ENCODE measurements at places on chromosomes 7 and 10.

- no peak for DNase-seq
These were observed 153.1 kb upstream of the MEOX2 start for GRCh38 chr7:15839416-15840100.

DNA sequence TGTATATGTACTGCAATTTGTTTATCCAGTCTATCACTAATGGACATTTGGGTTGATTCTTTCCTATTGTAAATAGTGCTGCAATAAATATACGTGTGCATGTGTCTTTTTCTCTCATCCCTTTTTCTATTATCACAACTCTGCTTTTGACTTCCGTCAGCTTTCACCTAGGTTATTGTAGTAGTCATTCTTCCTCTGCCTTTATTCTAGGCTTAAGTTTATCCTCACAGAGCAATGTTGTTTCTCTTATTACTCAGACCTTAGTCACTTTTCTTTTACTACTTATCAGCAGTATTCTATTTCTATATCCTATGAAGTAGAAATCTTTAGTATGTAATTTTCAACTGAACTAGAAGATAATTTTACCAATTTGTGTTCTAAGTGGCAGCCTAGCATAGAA is 175.3 kb upstream of the SEMA3E start:
- peak; percentile 8 for DNase-seq

GRCh38 chr7:47967708-47968107 is 11.7 kb downstream of the HUS1 start:
- no peak for DNase-seq

- DNase-seq = no peak
These were observed 22.5 kb downstream of the TRDMT1 start for GRCh38 chr10:17179002-17179401.

GRCh38 chr10:29033311-29033940 is 255.4 kb upstream of the LYZL1 start:
- no peak for DNase-seq

GRCh38 chr10:49135575-49136313 is 1.9 kb upstream of the FAM170B start:
- no peak for DNase-seq

- DNase-seq = no peak
These were observed 1.7 kb upstream of the ANKRD22 start for GRCh38 chr10:88853155-88853881.

GRCh38 chr7:77837966-77838365 is 39.4 kb downstream of the PHTF2 start:
- DNase-seq = no peak

DNA sequence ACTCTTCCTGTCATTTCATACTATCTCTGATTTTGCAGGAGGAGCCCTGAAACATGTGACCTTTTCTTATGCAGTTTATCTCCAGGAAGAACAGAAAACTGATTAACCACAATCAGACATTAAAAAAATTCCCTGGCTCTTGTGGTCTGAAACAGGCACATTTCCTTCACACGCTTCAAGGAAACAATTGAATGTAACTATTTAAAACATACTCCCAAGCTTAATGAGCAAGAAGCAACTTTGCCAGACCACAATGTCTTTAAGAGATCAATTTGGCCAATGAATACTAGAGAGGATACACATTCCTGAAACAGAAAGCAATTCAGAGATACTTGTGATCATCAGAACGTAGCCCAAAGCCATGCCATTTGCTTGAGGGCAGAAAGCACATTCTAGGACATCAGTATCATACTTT is 65.8 kb downstream of the PIP4K2A start:
- DNase-seq = no peak

DNA sequence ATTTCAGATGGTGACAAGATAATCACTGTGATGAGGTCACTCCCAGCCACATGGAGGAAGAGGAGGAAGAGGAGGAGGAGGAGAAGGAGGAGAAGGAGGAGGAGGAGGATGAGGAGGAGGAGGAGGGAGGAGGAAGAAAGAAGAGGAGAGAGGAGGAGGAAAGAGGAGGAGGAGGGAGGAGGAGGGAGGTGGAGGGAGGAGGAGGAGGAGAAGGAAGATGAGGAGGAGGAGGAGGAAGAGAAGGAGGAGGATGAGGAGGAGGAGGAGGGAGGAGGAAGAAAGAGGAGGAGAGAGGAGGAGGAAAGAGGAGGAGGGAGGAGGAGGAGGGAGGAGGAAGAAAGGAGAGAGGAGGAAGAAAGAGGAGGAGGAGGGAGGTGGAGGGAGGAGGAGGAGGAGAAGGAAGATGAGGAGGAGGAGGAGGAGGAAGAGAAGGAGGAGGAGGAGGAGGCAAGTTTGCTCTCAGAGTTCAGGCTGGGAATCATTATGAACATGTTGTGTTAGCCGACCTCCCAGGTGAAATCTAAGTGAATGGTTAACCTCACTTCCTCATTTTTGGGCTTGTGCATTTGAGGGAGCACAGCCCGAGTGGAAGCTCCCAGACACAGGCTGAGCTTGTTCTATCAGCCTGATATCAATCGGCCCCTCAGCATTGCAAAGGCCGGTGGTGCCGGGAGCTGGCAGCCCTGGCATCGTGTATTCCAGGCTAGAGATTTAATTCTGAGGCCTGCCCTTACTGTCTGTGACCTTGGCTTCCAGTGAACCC is 236.2 kb upstream of the PITRM1 start:
- DNase-seq = no peak

- DNase-seq = no peak
These were observed 105.2 kb downstream of the FANK1 start for GRCh38 chr10:126001576-126001975.

DNA sequence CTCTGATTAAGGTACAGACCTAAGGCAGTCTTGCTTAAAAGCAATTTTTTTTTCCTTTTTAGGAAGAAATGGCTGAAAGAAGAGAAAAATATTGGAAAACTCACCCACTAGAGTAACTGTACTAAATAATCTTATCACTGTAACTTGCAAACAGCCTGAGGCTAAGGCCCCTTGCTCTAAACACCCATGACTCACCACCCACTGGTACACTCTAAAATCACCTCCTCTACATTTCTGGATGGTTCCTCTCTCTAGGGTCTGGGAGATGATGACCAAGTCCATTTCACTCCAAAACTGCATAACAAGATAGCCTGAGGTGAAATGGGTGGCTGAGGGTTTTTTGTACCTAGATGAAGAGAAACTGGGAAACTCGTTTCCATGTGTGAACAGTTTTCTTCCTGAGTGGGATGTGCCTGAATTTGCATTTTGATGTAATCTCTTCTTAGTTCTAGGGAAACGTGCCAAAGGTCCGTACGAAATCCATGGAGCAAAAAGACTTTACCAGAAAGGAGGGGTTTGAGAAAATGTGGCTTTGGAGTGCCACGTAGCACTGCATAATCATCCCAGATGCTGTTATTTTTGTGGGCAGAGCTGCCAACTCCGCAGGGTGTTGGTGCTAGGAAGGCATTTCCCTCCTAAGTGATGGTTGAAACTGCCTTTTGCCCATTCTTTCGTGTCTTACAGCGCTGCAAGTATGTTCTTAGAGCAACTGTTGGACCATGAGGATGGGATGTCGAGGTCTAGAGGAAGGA is 113.5 kb upstream of the C10orf90 start:
- DNase-seq = no peak

DNA sequence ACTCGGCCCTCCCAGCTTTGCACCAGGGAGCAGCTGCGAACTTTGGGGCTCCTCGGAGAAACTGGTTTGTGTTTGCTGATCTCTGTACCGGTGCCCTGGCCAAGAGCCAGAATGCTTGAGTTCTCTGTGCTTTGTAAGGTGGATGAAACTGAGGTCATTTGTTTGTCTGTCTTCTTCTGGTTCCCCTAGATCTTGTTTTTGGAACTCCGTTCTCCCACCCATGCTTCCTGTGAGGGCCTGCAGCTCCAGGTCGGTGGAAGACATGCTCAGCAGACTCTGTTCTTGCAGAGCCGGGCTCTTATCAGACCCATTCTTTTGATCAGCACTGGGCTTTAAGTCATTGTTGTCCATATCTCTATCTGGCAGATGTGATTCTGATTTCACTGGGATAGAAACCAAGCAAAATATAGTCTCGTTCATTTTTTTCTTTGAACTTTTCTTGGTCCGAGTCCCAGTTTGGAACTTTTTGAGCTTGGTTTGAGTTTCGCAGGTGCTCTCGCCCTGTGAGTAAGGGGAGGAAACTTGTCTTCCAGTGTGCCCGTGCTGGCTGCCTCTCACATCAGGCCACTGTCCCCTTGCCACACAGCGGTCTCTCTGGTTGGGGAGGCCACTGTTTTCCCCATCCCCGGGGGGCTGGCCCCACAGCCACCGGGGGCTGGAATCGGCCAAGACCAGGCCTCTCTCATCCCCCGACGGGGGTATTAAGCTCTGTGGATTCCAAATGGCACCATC is 31.2 kb downstream of the JCAD start:
- no peak for DNase-seq

- DNase-seq = peak; percentile 64
These were observed 165.0 kb downstream of the BAMBI start for GRCh38 chr10:28842321-28842720.

DNA sequence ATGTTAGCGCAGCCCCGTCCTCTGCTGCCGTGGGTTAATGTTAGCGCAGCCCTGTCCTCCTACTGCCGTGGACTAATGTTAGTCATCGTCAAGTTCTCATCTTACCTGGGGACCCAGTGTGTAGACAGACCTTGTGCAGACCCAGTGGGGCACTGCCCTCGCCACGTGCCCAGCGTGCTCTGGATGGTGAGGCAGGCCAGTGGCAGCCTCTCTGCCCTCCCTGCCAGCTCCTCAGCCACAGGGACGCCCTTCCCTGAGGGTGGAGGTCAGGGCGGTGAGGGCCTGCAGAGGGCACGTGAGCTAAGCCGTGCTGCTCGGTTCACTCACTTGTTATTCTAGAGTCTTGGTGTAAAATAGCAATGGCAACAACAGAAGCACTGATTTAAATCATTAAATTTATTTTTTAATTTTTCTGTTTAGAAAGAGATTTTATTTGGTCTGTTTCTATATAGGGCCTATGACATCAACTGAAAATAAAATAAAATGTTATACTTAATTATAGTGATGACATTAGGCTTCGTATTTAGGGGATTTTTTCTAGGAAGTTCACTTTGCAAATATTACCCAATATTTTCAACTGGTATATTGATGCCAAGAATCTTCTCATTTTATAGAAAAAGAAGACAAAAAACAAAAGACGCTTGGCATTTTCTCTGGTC is 48.4 kb downstream of the NKX6-2 start:
- no peak for DNase-seq

DNA sequence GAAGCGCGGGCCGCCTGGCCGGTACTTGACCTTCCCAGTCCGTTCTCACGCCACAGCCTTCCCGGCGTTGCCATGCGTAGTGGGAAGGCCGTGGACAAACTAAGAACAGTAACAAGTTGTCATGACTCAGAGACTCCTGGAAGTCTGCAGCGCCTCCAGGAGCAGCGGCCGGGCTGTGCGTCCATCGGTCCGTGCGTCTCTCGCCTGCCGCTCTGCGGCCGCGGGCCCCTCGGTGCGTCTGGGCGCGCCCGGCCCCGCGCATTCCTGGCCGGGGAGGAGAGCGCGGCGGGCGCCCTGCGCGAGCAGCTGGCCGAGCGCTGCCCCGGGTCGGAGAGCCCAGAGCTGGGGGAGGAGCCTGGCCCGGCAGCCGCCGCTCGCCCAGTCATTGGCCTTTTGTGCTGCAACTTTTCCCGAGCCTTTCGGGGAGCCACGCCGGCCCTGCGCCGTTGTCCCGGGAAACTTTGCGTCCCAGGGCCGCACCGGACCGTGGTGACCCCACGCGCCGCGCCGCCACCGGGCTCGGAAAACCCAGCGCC is 123.7 kb downstream of the TACC2 start:
- peak; percentile 65 for DNase-seq

DNA sequence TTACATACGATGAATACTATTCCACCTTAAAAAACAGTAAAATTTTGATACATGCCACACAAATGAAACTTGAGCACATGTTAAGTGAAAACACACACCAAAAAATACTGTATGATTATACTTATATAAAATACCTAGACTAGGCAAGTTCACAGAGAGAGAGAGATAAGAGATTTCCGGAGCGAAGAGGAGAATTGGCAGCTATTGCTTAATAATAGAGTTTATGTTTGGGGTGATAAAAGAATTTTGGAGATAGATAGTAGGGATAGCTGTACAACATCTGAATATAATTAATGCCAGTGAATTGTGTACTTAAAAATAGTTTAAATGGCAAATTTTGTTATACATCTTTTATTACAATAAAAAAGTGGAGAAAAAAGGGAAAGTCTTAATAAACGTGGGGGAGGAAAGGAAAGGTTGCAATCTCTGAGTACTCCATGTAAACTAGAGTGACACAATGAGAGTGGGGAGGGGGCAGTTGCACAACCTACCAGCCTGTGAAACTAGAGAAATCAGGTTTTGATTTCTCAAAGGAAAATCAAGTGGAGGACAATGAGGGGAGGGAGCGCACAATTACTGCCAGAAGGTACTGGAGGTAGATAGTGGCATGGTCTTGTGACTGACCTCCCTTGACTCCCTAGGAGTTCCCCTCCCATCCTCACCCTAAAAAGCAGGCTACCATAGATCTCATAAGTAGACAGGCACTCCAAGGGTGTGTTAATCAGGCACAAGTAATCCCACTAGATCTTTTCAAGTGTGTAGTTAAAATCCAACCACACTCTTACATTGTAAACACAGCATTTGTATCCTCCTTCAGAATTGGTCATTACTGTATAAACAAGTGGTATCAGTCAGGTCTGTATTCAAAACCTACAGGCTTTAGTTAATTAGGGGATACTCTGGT is 31.6 kb upstream of the ANK3 start:
- no peak for DNase-seq

Measured in non-pigmented ciliary epithelial cell (primary cell).